ENCODE measurements at places on chromosomes 2 and 18.

DNA sequence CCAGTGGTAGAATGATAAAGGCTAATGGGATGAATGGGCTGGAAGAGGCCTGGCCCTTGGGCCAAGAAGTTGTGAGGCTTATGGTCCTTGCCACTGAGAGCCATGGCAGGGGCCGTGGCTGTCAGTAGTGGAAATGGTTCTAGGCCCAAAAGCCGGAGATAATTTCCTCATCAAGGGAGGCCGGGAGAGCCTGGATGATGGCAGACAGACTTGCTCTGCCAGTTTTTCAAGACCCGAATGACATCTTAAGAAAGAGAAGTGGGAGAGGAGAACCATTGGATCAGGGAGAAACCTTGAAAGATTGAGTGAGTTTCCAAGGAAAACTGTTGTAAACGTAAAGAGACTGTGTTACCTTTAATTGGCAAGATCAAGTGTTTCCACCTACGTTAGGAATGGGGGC is 46.3 kb upstream of the VPS54 start:
- no peak for DNase-seq

DNA sequence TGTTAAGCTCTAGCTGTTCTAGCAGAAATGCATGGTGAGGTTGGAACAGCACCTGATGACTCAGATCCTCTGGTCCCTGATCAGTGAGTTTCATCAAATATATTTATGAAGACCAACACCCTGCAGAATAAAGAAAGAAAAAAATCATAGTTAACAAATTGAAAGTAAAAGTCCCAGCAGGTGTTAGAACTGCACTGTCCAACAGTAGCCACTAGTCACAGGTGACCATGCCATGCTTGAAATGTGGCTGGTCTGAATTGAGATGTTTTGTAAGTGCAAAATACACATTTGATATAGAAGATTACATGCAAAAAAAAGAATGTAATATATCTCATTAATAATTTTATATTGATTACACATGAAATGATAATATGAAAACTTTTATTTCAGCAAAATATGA is 1010.7 kb upstream of the ZEB2 start:
- no peak for DNase-seq

DNA sequence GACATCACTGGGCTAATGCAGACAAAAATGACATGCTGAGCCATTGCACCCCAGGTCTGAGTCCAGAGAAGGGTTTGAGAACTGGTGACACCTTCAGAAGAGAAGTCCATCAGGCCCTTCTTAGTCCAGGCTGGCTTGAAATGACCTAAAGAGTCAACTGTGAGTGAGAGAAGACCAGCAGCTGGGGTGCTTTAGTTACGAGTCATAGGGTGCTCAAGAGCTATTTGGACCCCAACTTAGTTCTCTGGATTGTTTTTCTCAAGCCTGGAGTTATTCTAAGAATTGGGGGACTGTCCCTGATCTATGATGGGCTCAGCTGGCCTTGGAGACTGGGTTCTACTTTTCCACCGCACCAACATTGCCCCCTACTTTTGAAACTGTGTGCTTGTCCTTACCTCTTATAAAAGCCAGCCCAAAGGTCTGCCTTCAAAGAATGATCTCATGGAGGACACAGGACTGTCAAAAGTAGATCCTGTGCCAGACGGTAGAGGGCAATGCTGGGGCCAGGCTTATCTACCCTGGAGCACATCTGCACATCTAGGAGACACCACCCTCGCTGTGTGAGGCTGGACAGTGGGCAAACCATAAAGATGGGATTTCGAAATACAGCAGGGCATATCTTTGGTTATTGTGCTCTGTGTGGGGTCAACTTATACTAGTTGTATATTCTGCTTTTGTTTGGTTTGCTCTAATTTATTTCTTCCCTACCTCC is 333.0 kb upstream of the SLC14A2 start:
- DNase-seq, result no peak

DNA sequence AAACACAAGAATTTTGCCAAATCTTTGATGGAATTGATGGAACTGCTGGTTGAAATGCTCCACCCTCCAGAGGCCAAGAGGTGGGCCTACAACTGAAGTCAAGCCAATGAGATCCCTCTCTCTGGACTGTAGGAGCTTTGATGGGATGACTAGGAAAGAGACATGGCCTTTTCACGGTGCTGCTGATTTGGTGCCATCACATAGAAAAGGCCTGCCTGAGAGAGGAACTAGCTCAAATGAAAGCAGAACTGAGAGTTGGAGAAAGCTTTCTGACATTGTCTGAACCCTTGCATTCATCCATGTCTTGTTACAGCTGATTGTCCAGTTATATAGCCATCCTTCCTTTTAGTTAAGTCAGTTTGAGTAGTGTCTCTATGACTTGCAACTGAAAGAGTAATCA is 283.8 kb upstream of the LYPD1 start:
- DNase-seq, result no peak

DNA sequence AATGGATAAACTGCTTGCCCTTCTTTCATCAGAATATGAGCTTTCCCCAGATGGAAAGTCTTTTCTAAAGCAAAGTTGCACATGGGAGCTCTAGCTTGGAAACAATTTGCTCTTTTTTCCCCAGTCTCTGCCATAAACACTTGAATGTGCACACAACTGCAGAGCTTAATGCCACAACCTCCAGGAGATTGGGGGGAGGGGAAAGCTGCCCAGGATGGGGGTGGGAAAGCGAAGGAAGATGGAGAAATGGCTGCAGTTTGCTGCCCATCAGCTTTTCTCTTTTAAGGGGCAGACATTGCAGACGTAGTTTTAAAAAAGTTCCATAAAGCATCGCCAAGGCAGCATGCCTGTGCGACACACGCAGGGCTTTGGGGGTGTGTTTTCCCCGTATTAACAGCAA is 1.5 kb downstream of the ACKR3 start:
- DNase-seq, result no peak

DNA sequence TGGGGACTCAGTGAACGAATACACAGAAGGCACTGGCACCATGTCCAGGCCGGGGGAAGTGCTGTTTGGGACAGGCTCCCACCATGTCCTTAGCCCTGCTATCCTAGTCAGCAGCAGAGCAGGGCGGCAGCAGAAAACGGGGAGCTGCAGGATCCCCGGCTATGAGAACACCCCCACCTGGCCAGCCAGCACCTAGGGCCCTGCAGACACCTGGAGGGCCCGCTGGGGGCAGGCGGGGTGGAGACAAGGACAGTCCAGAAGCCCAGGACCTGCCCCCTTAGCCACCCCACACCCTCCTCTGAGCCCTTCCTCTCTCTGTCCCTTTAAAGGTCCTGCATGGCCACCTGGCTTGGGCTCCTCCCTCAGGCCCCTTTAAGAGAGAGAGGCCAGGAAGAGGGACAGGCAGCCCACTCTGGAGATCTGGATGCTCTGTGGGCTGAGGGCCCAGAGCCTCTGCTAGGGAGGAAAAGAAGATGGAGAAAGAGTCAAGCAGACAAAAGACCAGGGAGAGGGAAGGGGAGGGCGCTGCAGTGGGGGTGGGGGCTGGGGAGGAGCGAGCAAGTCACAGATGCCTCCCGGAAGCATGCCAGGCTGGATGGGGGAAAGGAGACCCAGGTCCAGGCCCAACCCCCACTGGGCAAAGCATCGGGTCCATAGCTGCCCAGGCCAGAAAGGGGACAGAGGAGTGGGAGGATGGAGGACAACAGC is 48.6 kb downstream of the BIN1 start:
- DNase-seq, result no peak

DNA sequence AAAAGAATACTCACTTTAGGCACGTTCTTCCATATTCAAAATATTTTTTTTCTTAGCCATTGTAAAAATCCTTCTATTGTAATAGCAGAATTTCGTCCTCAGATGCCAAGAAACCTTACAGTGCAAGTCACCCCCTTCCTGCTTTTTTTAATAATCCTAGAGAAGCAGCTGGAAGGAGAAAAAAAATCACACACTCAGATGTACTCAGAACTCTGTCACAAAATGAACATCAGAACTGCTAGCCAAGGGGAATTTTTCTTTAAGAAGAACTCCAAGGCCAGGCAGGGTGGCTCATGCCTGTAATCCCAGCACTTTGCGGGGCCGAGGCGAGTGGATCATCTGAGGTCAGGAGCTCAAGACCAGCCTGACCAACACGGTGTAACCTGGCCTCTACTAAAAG is 127.3 kb upstream of the SPATS2L start:
- no peak for DNase-seq

- no peak for DNase-seq
These were observed 32.6 kb upstream of the SPAG16 start for GRCh38 chr2:213251618-213252017.

DNA sequence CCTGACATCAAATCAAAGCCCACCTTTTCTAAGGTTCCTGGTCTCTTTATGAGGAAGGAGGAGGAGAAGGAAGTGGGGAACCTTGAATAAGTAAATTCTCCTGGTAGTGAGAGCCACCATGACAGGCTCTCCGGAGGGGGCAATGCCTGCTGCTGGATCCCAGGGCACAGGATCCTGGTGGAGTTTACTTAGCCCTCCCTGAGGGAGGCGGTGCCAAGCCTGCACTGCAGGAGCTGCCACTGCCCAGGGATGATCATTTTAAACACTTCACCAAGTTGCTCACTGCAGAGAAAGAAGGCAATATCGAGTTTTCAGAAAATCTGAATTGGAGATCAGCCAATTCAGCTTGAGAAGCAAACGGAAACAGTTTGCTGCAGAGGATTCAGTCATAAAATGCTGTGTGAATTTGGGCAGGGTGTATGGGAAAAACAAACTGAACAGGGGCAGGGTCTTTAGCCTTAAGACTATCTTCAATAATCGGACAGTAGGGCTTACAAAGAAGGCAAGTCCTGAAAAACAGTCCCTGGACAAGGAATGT is 200.7 kb downstream of the RAD51AP2 start:
- no peak for DNase-seq
